GM20000 (cell line): ENCODE measurements at places on chromosomes 4 and X.

DNA sequence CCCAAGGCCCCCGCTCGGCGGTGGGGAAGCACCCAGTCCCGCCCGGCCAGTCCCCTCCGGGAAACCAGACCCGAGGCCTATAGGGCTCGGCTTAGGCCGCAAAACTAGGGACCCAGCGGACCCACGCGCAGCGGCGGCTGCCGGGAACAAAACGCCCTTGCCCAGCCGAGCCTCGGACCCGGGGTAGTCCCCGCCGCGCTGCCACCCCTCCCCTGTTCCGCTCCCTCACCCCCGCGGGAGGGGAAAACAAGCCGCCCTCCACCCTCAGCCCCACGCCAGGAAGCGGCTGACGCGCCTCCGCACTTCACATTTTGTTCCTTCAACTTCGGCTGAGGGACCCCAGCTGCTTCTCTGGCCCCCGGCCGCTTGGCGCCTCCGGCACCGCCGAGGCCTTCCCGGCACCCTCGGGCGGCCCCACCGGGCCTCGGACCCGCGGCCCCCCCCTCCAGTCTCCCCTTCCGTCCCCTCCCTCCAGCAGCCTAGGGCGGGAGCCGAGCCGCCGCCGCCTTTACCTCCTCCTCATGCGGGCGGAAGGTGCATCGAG lies 694 bp downstream of the PDS5A start:
- DNase-seq, result peak; percentile 71

GRCh38 chr4:89259301-89260028 lies 48.1 kb downstream of the GPRIN3 start:
- no peak for DNase-seq

DNA sequence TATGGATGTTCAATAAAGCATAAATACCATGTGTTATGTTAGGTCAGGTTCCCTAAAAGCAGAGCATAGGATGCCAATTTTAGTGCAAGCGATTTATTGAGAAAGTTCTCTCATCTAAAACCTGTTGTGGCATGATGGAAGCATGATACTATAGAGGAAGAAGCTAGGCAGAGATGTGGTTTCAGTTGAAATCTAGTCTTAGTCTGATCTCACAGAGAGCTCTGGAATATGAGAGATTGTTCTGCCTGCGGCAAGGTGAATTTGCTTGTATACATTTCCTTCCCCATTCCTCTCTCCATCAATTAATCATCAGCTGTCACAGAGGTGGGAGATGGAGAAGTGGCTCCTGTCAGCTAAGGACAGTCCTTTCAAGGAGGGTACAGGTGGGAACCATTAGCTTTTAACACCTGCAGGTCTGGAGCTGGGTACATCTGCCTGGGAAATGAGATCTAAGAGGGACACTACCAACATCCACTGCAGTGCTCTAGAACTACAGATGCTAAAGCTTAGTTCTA lies 252.4 kb downstream of the CFAP299 start:
- DNase-seq, result no peak

- DNase-seq, result no peak
Observed at GRCh38 chr4:13178621-13179020, 305.5 kb downstream of the RAB28 start.

DNA sequence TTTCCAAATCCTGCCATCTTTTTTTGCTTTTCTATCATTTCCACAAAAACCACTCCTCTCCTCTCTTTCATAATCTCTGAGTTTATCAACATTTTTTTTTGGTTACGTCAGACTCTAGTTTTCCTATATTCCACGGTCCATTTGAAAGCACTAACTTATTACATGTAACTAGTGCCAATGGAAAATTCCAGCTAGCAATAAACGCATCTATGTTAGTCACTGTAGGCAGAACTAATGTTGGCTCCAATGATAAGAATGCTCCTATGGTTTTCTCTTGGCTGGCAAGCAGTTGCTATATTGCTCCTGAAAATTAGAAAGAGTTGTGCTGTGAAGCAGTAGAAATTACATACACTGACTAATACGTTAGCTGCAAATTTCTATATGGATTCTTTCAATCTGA lies 634.6 kb upstream of the FTHL17 start:
- no peak for DNase-seq

GRCh38 chrX:153922932-153923857 lies 2.9 kb downstream of the ARHGAP4 start:
- peak; percentile 60 for DNase-seq

- DNase-seq, result no peak
Observed at GRCh38 chrX:78934866-78935265, 10.3 kb upstream of the P2RY10 start.

DNA sequence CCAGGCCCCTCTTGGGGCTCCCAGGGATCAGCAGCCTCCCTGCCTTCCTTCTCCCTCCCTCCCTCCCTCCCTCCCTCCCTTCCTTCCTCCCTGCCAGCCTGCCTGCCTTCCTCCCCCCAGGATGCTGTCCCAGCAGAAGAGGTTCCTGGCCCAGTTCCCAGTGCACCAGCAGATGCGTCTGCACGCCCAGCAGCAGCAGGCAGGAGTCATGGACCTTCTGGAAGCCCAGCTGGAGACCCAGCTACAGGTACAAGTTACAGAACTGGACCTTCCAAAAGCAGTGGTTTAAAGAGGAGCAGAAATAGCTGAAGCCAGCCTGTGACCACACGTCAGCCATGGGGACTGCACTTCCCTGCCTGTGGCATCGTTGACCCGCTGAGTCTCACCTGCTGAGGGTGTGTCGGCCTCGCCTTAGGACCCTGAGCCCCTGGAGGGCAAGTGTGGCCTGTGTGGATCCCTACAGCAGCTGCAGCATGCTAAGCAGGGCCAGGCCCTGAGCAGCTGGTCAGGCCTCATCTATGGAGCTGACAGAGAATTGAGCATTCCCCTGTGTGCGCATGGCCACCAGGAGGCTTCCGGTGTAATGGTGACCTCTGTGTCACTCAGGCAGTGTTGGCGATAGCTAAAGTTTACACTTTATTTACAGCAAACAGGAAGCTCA lies 84.7 kb downstream of the CRMP1 start:
- DNase-seq, result no peak

- DNase-seq, result no peak
Observed at GRCh38 chr4:53656421-53656981, 65.2 kb upstream of the LNX1 start.

DNA sequence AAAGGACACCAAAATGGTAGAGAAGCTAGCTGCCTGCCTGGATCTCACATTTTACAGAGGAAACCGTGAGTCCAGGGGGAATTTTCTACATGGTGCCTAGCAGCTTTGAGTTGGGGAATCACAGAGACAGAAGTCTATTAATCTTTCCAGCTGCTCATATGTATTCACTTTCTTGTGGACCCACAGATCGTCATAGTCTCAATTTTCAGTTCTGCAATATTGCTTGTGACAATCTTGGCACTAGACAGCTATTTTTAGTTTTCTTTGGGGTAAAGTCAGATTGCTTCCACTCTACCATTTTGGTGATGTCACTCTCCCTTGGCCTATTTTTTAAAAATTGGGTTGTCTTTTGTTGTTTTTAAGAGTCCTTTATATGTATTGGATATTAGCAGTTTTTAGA lies 233.4 kb upstream of the STK26 start:
- DNase-seq, result peak; percentile 32

- DNase-seq, result no peak
Observed at GRCh38 chrX:106932492-106932923, 12.3 kb downstream of the CLDN2 start.

GRCh38 chr4:102444752-102445151 lies 56.4 kb upstream of the NFKB1 start:
- no peak for DNase-seq

- no peak for DNase-seq
Observed at GRCh38 chr4:156413239-156414135, 459.8 kb upstream of the CTSO start.

DNA sequence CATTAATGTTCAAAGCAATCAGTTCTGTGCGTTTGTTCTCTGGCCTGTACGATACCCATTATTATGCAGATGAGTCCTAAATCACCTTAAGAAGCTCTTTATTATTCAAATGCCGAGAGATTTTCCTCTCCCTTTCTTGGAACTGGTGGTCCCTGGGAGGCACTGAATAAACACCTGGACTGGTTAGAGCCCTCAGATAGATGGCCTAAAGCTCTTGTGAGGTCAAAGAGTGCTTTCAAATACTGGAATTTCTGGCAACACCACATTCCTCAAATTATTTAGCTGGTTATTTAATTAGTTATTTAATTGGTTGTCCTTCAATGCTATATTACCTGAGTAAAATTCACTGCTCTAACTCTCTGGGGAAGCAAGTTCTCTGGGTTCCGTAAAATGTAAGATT lies 3.0 kb downstream of the ARHGEF38 start:
- DNase-seq, result no peak

DNA sequence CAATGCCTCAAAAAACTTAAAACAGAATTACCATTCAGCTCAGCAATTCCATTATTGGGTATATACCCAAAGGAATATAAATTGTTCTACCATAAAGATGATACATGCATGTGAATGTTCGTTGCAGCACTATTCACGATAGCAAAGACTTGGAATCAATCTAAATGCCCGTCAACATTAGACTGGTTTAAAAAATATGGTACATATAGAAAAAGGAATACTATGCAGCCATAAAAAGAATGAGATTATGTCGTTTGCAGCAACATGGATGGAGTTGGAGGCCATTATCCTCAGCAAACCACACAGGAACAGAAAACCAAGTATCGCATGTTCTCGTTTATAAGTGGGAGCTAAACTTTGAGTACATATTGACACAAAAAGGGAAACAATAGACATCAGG lies 10.9 kb upstream of the SYNPO2 start:
- no peak for DNase-seq

- no peak for DNase-seq
Observed at GRCh38 chr4:55830048-55830447, 10.5 kb downstream of the EXOC1L start.

GRCh38 chr4:148349153-148349552 lies 93.1 kb downstream of the NR3C2 start:
- DNase-seq, result no peak

DNA sequence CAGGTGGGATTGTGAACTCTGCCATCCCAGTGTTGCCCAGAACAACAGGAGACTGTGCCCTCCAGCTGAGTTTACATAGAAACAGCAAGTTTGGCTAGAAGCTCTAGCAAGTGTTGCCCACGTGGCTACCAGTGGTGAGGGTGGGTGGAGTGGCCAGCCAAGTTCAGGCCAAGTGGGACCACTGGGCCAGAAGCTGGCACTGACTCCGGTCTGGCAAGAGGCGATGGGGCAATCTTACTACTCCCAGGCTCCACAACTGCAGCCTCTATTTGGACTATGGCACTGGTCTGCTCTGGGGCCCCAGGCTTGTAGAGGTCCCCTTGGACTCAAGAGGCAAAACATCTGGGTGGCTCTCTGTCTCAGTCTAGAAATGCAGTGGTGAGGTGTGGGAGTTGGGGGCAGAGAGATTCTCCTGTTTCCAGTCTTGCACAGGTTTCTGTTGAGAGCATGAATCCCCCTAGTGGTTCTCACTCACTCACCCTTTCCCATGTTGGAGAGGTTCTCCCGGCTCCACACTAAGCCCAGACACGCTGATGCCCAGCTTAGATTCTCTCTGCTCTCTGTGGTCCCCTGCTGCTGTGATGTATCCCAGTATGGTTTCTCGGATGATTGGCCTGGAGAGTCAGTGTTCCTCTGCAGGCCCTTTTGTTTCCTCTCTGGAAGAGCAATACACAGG lies 615.3 kb downstream of the PDHA2 start:
- no peak for DNase-seq

DNA sequence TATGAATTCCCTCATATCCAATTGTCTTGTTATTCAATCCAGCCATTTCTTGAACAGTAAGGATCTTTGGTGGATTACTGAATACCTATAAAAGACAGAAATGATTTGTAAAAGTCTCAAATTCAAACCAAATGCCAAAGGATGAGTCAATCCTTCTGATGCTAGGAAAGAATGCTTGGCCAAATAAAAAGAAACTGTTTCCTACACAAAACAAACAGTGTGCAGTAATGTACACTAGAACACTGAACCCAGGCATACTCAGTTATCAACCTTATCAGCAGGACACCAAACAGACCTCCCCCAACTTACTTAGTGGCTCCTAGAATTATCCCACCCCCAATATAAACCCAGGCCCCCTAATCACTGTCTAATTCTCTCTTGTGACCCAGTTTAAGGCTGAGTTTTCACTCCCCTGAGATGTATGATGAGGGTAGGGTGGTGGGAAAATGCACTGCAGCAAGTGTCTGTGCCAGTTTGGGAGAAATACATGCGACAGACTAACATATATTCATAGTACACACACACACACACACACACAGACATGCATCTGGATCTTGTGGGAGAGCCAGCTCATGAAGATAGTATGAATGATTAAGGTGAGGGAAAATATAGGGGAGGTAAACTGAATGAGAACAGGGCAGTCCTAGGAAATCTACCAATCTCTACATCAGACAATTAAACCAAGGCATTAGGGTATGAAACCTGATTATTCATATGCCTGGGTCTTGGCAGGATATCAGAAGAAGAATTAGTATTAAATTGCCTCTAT lies 35.0 kb downstream of the CLDN2 start:
- no peak for DNase-seq

DNA sequence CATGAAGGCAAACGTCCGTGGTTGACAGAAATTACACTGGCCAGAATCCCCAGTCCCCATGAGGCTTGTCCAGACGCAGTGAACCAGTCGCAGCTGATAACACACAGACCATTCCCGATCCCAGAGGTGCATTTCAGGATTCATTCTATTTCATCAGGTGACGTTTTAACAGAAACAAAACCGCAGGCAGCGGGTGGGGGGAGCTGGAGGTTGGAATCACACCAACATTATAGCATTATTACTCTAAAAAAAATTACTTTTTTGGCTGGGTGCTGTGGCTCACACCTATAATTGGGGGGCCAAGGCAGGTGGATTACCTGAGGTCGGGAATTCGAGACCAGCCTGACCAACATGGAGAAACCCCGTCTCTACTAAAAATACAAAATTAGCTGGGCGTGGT lies 25.2 kb downstream of the NOP14 start:
- no peak for DNase-seq

- no peak for DNase-seq
Observed at GRCh38 chr4:159210975-159211374, 108.1 kb downstream of the RAPGEF2 start.

GRCh38 chr4:145891958-145892357 lies 46.7 kb downstream of the ZNF827 start:
- no peak for DNase-seq

GRCh38 chr4:93646233-93646930 lies 182.2 kb upstream of the ATOH1 start:
- DNase-seq, result no peak

DNA sequence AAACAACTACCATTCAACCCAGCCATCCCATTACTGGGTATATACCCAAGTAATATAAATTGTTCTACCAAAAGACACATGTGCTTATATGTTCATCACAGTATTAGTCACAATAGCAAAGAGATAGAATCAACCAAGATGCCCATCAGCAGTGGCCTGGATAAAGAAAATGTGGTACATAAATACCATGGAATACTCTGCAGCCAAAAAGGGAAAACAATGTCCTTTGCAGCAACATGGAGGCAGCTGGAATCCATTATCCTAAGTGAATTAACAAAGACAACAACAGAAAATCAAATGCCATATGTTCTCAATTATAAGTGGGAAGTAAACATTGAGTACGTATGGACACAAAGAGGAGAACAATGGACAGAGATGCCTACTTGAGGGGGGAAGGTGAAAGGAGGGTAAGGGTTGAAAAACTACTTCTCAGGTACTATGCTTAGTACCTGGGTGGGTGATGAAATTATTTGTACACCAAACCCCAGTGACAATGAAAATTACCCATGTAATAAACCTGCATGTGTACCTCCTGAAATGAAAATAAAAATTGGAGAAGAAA lies 632.1 kb upstream of the AADAT start:
- DNase-seq, result no peak

- DNase-seq, result no peak
Observed at GRCh38 chrX:830532-830931, 199.9 kb downstream of the SHOX start.
